ENCODE measurements at places on chromosomes 12 and 14.

DNA sequence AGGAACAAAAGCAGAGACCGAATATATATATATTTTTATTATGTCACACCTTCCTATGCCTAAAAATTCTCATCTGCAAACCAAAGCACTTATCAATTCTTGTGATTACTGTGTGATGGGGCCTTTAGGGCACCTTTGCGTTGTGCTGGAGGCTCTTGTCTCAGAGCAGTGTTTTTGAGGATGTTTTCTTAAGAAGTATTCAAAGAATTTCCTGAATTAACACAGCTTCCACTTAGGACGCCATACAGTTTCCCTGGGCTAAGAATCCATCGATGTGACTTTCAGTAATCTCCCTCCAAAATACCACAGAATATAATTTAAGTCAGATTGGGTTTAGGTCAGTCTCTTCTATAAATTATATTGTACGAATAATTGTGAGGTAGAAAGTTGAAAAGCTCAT is 22.0 kb upstream of the HIF1A start:
- no peak for DNase-seq

GRCh38 chr12:77046468-77046867 is 18.9 kb downstream of the E2F7 start:
- no peak for DNase-seq

GRCh38 chr14:90857866-90858265 is 41.6 kb upstream of the TTC7B start:
- no peak for DNase-seq

GRCh38 chr14:106026026-106026425 is 499.6 kb downstream of the TMEM121 start:
- no peak for DNase-seq

DNA sequence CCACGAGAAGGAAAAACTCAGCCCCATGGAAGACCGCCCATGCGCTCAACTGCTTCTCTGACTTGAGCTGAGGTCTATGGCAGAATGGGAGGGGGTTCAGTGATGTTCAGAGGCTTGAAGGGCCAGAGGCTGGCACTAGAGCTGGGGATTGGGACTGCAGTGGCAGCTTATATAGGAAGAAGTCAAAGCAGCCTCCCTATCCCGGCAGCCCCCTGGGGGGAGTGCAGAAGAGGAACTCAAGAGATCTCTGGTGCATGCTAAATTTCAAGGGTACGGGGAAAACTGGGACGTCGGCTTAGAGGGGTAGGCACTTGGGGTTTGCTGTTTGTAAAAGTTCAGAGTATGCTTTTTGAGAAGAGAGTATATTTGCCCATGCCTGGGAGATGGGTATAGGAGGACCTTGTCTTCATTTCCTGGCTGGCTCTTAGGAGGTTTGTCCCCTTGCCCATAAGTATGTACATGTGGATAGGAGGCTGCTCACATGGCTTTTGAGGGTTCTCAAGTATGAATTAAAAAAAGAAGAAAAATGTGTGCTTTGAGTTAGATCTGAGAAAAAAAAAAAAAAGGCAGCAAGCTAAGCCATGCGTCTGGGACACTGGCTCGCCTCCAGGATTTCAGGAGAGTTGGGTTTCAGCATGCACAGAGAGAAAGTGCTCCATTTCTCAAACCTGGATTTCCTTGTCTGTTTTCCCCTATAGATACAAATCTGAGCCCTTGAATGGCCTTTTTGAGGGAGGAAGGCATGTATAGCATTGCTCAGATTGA is 3.2 kb upstream of the MEG3 start:
- no peak for DNase-seq

DNA sequence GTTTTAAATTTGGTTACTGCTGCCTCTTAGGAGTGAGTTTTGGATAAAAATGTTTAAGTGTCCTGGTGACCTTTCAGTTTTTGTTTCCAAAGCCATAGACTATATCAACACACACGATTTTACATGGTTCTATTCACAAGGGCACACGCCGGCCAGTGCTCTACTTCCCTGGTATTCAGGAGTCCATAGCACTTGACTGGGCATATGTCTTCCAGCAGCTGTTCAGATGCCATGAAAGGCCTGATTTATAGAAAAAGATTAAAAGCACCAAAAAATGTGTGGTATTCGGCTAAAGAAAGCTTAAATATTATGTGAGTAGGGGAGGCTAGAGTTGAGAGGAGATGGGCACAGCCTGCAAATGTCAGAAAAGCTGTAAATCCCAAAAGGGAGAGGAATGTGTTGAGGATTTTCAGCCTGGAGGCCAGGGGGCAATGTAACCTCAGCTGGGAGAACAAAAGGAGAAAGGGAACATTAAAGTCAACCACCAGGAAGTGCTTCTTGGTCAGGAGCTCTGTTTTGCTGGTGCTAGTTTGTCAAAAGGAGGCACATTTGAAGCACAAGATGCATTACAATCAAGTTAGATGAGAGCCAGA is 478.4 kb downstream of the RAD51B start:
- no peak for DNase-seq

- DNase-seq: no peak
Observed at GRCh38 chr12:69966409-69966808, 141.4 kb downstream of the MYRFL start.

DNA sequence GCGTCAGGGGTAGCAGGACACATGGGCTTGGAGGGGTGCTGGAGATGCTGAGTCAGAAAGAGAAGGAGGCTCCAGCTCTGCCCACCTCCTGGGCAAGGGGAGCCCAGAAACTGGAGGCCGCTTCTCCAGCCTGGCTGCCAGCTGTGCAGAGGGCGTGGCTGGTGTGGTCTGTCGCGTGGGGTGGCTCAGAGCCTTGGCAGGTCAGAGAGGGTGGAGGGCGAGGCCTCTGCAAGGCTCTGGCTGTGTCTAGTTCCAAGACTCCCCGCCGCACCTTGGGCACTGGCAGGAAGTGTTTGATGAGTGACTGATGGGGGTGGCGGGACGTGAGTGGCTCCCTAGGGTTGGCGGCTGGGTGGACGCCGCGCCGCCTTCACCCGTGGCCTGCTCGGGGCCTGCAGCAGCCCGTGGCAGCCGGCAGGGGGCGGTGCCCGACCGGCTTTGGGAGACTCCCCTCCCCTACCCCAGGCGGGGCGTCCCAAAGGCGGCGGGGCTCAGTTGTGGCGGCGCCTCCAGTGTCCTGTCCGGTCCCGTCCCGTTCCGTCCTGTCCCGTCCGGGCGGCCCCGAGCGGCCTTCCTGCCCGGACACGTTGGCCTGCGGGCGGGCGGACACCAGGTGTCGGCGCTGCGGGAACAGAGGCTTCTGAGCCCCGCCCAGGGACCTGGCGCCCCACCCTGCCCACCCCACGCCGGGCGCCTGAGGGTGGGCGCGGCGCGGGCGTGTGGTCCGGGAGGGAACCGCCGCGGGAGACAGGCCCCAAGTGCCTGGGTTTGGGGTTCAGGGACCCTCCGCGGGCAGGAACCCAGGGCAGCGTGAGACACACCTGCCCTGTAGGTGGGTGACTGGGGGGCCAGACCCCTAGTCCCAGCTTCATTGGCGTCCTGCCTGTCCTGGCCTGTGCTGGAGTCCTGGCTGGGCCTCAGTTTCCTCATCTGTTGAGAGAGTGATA is 39.7 kb downstream of the KRT80 start:
- peak; percentile 56 for DNase-seq

DNA sequence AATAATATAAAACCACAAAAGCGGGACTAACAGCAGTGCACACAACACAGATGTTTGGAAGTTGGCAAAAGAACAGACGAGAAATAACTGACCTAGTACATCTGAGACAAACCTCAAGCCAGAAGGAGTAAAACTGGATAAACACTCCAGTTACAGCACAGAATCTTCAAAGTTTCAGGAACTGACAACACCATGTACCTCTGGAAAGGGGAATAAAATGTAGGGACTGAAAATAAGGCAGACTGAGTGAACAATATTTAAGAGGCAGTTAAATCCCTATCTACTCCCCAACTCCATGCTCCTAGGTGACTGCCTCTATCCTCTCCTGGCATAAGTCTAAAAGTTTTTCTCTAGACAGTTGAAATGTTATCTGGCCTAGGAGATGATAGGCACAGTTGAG is 57.9 kb downstream of the ZFYVE21 start:
- DNase-seq: no peak

GRCh38 chr12:3117591-3118015 is 40.4 kb downstream of the TSPAN9 start:
- DNase-seq: no peak

DNA sequence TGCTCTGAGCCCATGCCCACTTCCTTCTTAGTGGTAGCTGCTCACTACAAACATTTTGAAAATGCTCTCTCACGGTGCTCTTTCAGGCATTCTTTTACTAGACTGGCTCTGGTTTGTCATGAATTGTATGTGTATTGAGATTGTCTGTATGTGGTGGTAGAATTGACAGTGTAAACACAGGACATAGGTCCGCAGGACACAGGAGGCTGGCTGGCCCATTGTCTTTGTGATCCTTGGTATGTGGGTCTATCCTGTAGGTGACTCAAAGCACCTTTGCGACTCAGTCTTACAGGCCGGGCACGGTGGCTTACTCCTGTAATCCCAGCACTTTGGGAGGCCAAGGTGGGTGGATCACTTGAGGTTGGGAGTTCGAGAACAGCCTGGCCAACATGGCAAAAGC is 250.9 kb downstream of the C12orf75 start:
- no peak for DNase-seq

GRCh38 chr12:62622177-62622576 is 155.6 kb downstream of the MON2 start:
- no peak for DNase-seq

GRCh38 chr12:130162745-130163460 is 639 bp downstream of the FZD10 start:
- DNase-seq: no peak

DNA sequence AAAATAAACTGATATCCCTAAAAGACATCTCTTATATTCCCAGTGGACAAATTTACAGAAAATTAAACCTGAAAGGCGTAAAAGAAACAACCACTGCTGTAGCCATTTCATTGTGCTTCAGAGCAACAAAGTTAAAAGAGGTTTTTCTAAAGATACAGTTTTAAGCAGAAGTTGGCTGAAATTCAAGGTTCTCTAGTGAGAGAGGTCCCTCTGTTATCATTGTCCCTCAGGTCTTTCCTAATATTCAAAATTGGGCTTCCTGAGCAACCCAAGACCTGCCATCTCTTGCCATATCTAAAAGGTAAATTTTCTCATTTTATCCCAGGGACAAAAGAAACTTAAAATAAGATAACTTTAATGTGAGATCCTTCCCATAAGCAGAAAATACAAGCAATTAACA is 10.7 kb upstream of the SOS2 start:
- no peak for DNase-seq

- DNase-seq: no peak
Observed at GRCh38 chr14:94158239-94158883, 15.8 kb upstream of the PPP4R4 start.

- DNase-seq: no peak
Observed at GRCh38 chr12:130212384-130212989, 50.2 kb downstream of the FZD10 start.
